ENCODE measurements at places on chromosomes 7 and 10. TPM values are rescaled to one million over a fixed set of nuclear protein-coding genes. Genes with fewer than 3 reads are reported as not detected.

- peaks cover 77% of the 10 kb centered on the region for H3K27me3 ChIP-seq
- peak; percentile 51 for DNase-seq
- H3K4me3 ChIP-seq: peak within 1 kb of the TSS; percentile 34
- H3K27ac ChIP-seq: no peak within 1 kb of the TSS
These were observed at the start of gene FLNC for GRCh38 chr7:128830231-128831177. FLNC (plus strand) TSS chr7:128830406; CDS start chr7:128830638, 232 bp downstream.

The LRIT1 gene
- total RNA-seq: not detected

GRCh38 chr7:143934526-143935325 is at the start of gene OR2F2:
OR2F2 (plus strand) TSS chr7:143935233; CDS start chr7:143935233, 0 bp downstream.
- no peaks in the 10 kb centered on the region for H3K4me1 ChIP-seq
- H3K27me3 ChIP-seq: no peaks in the 10 kb centered on the region
- no peak within 1 kb of the TSS for H3K4me3 ChIP-seq
- no peaks in the 10 kb centered on the region for H3K36me3 ChIP-seq

The CRHR2 gene
- not detected for total RNA-seq

The OR2A42 gene
- total RNA-seq: not detected

The CTAGE15 gene
- 0.29 TPM for total RNA-seq

The SAP25 gene
- total RNA-seq: 6.3 TPM

The HOXA10 gene
- total RNA-seq: 0.55 TPM

GRCh38 chr10:32988604-32989003 is 30.6 kb upstream of the ITGB1 start:
- no peaks in the 10 kb centered on the region for H3K36me3 ChIP-seq
- H3K27me3 ChIP-seq: no peaks in the 10 kb centered on the region
- peaks cover 26% of the 10 kb centered on the region for H3K4me1 ChIP-seq
- H3K27ac ChIP-seq: no peak overlapping the region
- no peak for DNase-seq

The LRRC18 gene
- 0.50 TPM for total RNA-seq

- H3K27ac ChIP-seq: no peak overlapping the region
- no peaks in the 10 kb centered on the region for H3K36me3 ChIP-seq
- H3K4me1 ChIP-seq: no peaks in the 10 kb centered on the region
- no peak for DNase-seq
- H3K4me3 ChIP-seq: no peak overlapping the region
These were observed 659.9 kb downstream of the SDK1 start for GRCh38 chr7:3960942-3961341.

GRCh38 chr7:46143949-46144917 is 223.2 kb upstream of the IGFBP3 start:
- H3K4me1 ChIP-seq: no peaks in the 10 kb centered on the region
- no peak overlapping the region for H3K27ac ChIP-seq
- DNase-seq: no peak
- no peak overlapping the region for H3K4me3 ChIP-seq

The FAM13C gene
- 10.3 TPM for total RNA-seq

The EPDR1 gene
- 84.8 TPM for total RNA-seq

The LLCFC1 gene
- total RNA-seq: not detected

DNA sequence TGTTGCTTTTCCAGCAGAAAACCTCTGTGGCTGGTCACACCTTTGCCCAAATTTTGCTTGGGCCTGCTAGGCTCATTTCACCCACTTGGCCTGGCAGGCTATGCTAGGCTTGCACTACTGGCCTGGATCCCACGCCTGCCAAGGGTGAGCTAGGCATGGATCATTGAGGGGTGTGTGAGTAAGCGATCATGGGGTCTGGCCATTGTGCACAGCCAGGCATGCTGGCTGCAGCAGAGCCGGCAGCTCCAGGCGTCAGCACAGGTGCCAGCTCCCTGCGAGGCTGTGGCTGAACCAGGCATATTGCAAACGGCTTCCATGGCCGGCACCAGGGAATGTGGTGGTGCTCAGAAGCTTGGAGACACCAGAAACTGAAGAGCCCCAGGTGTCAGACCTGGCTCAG is 19.2 kb downstream of the CFAP70 start:
- H3K4me1 ChIP-seq: no peaks in the 10 kb centered on the region
- H3K4me3 ChIP-seq: no peak overlapping the region
- no peak for DNase-seq
- H3K36me3 ChIP-seq: no peaks in the 10 kb centered on the region
- no peaks in the 10 kb centered on the region for H3K27me3 ChIP-seq

DNA sequence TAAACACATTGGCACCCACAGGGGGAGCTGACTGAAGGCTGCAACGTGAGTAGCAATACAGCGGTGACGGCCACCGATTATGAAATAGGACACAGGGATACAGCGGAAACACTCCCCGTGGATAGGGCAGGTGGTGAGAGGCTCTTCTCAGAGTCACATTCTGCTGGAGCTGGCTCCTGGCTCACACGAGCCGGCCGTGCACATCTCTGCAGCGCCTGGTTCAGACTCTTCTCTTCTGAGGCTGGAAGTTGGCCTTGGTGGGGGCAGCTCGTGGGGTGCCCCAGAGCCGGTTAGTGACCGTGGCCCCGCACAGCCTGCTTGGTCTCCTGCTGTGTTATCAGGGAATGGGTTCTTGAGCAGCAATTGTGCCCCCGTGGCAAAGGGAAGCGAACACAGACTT is 61.3 kb upstream of the EN2 start:
- no peaks in the 10 kb centered on the region for H3K36me3 ChIP-seq
- no peaks in the 10 kb centered on the region for H3K27me3 ChIP-seq
- H3K27ac ChIP-seq: no peak overlapping the region

GRCh38 chr10:98338896-98339295 is 70.9 kb upstream of the LOXL4 start:
- no peak overlapping the region for H3K4me3 ChIP-seq
- no peak for DNase-seq
- H3K27me3 ChIP-seq: no peaks in the 10 kb centered on the region
- no peaks in the 10 kb centered on the region for H3K4me1 ChIP-seq

The SPDYE2B gene
- total RNA-seq: not detected

GRCh38 chr10:113445736-113446135 is 107.1 kb upstream of the HABP2 start:
- H3K27me3 ChIP-seq: no peaks in the 10 kb centered on the region
- H3K4me3 ChIP-seq: no peak overlapping the region
- no peaks in the 10 kb centered on the region for H3K4me1 ChIP-seq
- H3K27ac ChIP-seq: no peak overlapping the region
- no peaks in the 10 kb centered on the region for H3K36me3 ChIP-seq

DNA sequence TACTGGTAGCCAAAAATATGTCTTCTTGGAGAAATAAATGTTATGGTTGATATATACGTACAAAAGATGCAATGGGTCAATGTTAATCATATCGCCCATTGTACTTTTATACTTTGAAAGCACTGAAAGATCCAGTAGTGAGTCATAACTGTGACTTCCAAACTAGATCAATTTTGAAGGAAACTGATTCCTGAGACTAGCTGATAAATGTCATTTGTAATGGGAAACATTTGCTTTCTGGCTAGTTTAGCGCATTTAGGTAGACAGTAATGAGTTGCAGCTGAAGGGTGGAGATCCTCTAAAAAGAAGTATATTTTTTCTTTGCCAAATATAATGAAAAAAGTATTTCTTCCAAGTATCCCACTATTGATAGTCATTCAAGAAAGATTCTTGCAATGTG is 53.5 kb upstream of the ARHGAP21 start:
- no peaks in the 10 kb centered on the region for H3K4me1 ChIP-seq
- no peak overlapping the region for H3K27ac ChIP-seq
- H3K36me3 ChIP-seq: no peaks in the 10 kb centered on the region
- no peak for DNase-seq
- no peaks in the 10 kb centered on the region for H3K27me3 ChIP-seq

DNA sequence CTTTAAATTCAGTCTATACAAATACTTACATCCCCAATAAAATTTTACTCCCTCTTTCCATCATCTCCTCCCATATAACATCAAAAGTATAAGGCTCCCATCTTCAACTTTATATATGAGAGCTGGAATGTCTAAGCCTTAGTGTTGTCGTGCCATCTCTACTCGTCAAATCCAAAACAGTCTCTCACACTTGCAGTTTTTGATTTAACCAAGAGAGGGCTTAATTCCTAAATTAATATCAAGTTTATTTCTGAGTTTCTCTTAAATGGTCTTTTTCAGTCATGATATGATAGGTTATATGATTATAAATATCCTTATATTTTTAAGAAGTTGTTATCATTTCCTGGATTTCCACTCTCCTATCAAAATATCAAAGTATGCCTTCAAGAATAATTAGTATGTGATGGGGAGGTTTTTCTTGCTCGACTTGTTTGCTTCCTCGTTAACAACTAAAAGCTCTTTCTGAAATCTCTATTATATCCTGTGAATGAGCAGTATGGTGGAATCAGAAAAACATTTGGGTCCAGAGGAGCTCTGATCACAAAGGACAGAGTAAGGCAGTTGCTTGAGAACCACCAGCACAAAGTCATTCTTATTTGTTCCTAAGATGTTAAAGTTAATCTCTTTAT is 12.5 kb upstream of the LIPK start:
- no peak for DNase-seq
- no peaks in the 10 kb centered on the region for H3K36me3 ChIP-seq
- H3K27me3 ChIP-seq: no peaks in the 10 kb centered on the region
- H3K4me3 ChIP-seq: no peak overlapping the region

The PAPSS2 gene
- total RNA-seq: 183 TPM

DNA sequence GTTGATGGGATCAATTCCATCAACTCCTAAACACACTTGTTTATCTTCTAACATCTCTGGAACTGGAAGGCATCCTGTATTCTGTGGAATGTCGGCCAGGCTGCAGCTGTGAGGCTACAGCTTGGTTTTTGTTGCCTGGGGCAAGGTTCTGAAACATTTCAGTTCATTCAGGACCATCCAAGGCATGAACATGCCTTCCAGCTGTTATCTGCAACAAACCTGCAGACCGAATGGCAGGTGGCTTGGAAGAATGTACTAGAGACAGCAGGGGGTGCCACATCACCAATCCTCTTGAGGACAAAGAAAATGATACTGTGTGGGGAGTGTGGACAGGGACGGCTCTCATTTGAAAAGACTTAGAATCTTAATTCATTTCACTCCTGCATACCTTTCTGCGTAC is 12.4 kb downstream of the PAPOLB start:
- no peak overlapping the region for H3K27ac ChIP-seq
- DNase-seq: no peak
- H3K4me3 ChIP-seq: no peak overlapping the region
- H3K27me3 ChIP-seq: no peaks in the 10 kb centered on the region

DNA sequence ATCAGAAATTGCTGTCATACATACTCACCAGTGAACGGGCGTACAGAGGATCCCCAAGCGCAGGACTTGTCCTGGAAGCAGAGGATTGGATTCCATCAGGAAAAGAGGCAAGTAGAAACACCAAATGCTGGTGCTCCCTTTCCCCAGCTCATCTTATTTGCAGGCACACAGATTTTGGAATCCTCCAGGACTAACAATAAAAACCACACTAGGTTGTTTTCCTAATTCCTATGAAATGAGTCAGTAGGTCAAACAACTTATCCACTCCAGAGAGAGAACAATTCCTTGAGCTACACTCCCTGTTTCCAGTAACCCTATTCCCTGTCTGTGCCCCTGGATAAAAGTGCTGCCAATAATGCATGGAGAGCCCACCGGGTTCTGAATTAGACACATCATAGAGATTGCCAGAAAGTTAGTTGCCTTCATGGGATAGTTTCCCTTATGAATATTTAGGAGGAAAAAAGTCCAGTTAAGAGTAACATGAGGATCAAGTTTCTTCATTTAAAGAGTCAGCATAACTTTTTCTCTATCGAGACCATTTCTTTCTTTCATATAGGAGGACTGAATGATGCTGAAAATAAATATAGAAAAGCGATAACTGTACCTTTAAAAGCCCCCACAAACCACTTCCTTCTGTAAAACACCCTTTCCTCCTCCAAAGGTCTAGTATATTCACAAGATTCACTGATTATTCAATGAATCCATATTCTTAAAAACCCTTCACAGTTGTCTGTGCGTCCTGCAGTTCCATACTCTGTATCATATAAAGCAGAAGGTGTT is 178.3 kb upstream of the KLF14 start:
- peak overlapping the region; percentile 32 for H3K4me3 ChIP-seq
- H3K27ac ChIP-seq: peak overlapping the region; percentile 95
- H3K4me1 ChIP-seq: peaks cover 81% of the 10 kb centered on the region

DNA sequence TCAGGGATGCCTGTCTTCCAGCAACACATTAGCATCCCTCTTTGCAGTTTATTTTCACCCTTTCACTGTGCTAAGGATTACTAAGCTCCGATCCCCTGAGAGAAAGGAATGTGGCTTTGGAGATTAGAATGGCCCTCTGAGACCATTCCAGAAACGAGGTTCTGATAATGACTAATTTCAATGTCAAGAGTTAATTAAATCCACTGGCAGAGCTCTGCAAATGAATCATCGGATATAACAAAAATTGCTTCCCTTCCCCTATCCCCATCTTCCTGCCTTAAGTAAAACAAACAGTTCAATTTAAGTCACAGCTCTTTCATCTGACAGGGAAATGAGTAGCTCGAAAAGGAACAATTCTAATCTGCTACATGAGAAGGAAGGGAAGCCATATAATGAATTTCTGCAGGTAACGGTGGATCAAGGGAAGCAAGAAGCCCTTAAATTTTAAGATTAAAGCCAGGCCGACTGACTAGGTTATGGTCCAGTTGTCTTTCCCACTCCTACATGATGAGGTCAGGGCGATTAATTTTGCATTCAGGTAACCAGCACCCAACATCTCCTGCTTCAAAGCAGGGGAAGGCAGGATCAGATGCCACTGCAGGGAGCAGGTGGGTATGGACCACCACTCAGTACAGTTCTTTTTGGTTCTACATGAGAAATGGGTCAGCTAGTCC is 50.5 kb downstream of the MALSU1 start:
- no peak overlapping the region for H3K27ac ChIP-seq
- no peaks in the 10 kb centered on the region for H3K4me1 ChIP-seq
- no peaks in the 10 kb centered on the region for H3K36me3 ChIP-seq
- no peak overlapping the region for H3K4me3 ChIP-seq
- DNase-seq: no peak

The CLRN3 gene
- total RNA-seq: not detected

- H3K27me3 ChIP-seq: peaks cover 24% of the 10 kb centered on the region
- DNase-seq: no peak
- H3K27ac ChIP-seq: no peak overlapping the region
- H3K4me1 ChIP-seq: no peaks in the 10 kb centered on the region
- no peak overlapping the region for H3K4me3 ChIP-seq
These were observed 51.4 kb downstream of the MICALL2 start for GRCh38 chr7:1407892-1408291.

- no peak overlapping the region for H3K4me3 ChIP-seq
- H3K4me1 ChIP-seq: peaks cover 12% of the 10 kb centered on the region
- H3K27ac ChIP-seq: no peak overlapping the region
- no peaks in the 10 kb centered on the region for H3K36me3 ChIP-seq
These were observed 11.6 kb upstream of the PPIF start for GRCh38 chr10:79335470-79336235.

- no peaks in the 10 kb centered on the region for H3K36me3 ChIP-seq
- no peaks in the 10 kb centered on the region for H3K4me1 ChIP-seq
- H3K27ac ChIP-seq: no peak overlapping the region
- DNase-seq: no peak
- no peak overlapping the region for H3K4me3 ChIP-seq
- no peaks in the 10 kb centered on the region for H3K27me3 ChIP-seq
These were observed 158.5 kb downstream of the TRIL start for GRCh38 chr7:28799619-28800018.

- no peaks in the 10 kb centered on the region for H3K36me3 ChIP-seq
- no peak overlapping the region for H3K4me3 ChIP-seq
- no peak for DNase-seq
- H3K27me3 ChIP-seq: no peaks in the 10 kb centered on the region
- no peaks in the 10 kb centered on the region for H3K4me1 ChIP-seq
These were observed 113.4 kb upstream of the GPR141 start for GRCh38 chr7:37570145-37570544.

The HERPUD2 gene
- 31.3 TPM for total RNA-seq

Data from left lung (tissue), 14 donors.